ENCODE measurements at places on chromosomes 1 and 21.

DNA sequence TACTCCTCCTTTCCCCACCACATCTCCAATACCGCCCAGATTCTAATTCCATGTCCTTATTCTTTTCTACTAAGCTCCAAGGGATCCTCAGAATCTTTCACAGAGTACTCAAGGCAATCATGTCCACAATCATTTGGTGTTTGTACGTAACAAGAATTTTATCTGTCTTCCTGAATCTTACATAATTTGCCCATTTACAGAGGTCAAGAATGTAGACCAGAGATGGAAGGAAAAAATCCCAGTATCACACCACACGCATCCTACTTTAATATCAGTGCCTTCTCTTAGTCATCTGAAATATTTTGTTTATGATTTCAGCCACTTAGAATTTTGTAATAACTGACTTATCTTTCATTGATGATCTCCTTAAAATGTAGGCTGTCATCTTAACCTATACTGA lies 366.0 kb upstream of the LRRC7 start:
- DNase-seq = no peak

- DNase-seq = no peak
These were observed 70.2 kb upstream of the BTG3 start for GRCh38 chr21:17682924-17683323.

DNA sequence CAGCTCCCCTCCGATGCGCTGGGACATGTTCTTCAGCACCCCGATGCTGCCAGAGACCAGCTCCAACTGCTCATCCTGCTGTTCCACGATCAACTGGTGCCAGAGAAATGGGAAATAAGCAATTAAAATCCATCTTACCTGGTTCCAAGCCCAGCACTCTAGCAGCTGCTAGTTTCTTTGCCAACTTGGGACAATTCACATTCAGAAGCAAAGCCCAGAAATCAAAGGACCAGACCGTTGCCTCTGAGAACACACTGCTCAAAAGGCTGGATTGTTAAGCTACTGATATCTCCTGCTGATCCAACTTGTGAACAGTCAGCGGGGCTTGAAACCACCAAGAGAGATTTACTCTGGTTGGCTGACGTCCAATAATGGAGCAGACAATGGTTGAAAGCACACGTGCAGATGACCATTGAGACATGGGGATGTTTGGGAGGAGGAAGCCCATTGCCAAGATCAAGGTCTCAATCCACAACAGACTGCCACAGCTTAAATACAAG lies 34.4 kb downstream of the STX6 start:
- no peak for DNase-seq

GRCh38 chr1:110606657-110607535 lies 738 bp upstream of the KCNA2 start:
- no peak for DNase-seq

GRCh38 chr1:22815421-22816066 lies 104.9 kb downstream of the EPHB2 start:
- no peak for DNase-seq

DNA sequence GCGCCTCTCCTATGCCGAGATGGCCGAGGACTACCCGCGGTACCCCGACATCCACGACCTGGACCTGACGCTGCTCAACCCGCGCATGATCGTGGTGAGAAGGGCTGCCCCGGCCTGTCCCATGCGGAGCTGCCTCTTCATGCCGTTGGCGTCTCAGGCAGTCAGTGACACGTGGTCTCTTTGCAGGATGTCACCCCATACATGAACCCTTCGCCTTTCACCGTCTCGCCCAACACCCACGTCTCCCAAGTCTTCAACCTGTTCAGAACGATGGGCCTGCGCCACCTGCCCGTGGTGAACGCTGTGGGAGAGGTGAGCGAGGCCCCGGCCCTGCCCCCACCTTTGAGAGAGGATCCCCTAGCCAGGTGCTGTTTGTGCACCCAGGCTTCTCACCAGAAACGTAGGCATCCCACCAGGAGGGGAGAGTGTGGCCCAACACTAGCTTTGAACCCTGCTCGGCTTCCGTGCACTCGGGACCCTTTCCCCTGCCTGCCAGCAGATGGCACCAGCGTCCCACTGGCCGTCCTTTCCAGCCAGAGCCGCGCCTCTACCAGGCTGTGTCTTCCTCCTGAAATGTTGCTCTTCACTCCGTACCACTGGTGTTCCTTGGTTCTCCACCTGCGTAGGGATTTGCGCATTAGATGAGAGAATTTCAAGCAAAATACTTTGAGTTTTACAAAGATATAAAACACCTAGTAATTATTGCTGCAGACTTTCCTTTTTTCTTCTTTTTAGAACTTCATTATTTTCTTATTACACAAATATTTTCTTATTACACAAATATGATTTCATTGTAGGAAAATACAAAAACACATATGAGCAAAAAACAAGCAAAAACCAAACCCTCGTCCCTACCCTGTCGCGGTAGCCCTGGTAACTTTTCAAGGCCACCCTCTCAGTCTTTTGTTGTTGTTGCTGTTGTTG lies 9.0 kb downstream of the NPPA start:
- peak; percentile 47 for DNase-seq

DNA sequence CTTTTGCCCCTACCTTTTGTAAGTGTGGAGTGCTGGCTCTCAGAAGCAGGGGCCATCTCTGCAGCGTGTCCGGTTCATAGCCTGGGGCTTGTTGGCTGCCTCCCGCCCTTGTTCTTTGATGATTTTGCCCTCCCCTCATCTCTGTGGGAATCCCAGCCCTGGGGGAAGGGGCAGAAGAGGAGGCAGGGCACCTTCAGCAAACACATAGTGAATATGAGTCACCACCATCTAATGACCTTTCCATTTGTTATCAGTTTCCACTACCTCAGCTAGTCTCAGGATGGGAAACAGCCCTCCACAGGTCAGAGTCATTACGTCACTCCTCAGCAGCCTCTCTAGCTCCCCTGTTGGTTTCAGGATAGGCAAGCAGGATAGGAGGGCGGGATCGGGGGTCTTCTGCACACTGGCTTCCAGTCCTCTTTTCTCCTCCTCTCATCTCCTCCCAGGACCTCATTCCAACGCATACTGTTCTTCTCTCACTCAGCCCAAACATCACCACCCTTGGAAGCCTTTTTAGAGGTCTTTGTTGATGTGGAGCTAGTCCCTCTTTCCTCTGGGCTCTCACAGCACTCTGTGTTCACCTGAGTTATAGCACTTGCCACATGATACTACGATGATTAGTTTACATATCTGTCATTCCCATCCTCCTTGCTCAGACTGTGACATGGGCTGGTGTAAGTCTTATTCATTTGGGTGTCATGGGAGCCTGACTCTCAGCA lies 15.8 kb downstream of the GADD45A start:
- peak; percentile 49 for DNase-seq

DNA sequence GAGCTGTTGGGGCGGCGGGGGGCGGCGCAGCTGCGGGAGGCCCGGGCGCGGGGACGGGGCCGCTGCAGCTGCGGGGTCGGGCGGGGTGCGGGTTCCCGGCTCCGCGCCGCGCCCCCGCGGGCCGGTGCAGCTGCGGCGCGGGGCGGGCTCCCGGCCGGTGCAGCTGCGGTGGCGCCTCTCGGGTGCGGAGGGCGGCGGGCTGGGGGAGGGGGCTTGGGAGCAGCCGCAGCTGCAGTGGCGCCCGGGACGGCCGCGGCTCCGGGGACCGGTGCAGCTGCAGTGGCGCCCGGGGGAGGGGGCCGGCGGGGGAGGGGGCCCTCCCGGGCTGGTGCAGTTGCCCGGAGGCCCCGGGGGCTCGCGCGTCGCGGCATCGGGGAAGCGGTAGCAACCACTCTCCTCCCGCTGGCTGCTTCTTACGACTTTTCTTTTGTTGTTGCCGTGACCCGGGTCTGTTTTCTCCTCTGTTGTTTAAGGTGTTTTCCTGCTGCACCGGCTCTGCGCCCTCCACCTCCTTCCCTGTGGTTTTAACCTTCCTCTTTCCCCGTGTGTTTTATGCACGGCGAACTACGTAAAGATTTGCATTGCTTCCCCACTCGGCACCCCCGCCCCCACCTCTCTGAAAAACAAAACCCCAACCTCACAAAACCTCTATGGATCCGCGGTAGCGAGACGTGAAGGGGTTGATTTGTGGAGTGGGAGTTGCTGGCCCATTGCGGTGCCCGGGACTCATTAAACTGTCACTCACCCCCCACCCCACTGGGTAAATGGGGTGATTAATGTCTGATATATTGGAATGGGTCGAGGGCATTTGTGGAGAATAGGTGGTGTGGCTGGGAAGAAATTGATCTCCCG lies 1.7 kb upstream of the ZBTB18 start:
- peak; percentile 50 for DNase-seq
